Cortex of kidney (tissue), 1 donor: ENCODE measurements at places on chromosomes 12 and 14.

DNA sequence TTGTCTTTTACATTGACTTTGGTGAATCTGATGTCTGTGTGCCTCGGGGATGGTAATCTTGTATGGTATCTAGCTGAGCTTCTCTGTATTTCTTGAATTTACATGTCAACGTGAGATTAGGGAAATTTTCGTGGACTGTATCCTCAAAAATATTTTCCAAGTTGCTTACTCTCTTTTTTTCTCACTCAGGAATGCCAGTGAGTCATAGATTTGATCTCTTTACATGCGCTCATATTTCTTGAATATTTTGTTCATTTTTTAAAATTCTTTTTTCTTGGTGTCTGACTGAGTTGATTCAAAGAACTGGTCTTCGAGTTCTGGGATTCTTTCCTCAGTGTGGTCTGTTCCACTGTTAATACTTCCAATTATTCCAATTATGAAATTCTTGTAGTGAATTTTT, 207.7 kb downstream of the RAD51B start:
- no peak for DNase-seq

- DNase-seq: no peak
These were observed 33.6 kb downstream of the FUT8 start for GRCh38 chr14:65446159-65446558.

DNA sequence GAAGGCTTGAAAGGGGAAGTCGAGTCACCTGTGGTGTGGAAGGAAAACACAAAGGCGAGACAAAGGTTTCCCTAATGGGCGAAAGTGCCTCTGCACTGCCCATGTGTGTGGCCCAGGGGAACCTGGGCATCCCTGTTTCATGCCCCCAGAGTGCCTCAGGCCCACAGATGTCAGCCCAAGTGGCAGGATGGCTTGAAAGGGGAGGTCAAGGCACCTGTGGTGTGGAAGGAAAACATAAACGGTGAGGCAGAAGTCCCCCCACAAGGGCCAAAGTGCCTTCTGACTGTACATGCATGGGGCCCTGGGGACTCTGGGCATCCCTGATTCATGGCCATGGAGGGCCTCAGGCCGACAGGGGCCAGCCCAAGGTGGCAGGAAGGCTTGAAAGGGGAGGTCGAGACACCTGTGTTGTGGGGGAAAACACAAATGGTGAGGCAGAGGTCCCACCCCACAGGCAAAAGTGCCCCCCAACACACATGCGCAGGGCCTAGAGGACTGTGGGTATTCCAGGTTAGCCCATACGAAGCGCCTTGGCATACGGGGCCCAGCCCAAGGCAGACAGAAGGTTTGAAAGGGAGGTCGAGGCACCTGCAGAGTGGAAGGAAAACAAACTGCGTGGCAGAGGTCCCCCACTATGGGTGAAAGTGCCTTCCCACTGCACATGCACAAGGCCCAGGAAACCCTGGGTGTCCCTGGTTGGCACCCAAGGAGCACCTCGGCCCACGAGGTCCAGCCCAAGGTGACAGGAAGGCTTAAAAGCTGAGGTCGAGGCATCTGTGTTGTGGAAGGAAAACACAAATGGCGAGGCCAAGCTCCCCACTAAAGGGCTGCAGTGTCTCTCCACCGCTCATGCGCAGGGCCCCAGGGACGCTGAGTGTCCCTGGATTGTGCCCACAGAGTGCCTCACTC, 382.3 kb downstream of the ALG10 start:
- no peak for DNase-seq

GRCh38 chr12:75781532-75782046, 250.0 kb downstream of the PHLDA1 start:
- no peak for DNase-seq

GRCh38 chr12:30002677-30003076, 218.9 kb upstream of the TMTC1 start:
- no peak for DNase-seq

GRCh38 chr14:101469382-101470247, 91.7 kb upstream of the DIO3 start:
- DNase-seq: no peak

DNA sequence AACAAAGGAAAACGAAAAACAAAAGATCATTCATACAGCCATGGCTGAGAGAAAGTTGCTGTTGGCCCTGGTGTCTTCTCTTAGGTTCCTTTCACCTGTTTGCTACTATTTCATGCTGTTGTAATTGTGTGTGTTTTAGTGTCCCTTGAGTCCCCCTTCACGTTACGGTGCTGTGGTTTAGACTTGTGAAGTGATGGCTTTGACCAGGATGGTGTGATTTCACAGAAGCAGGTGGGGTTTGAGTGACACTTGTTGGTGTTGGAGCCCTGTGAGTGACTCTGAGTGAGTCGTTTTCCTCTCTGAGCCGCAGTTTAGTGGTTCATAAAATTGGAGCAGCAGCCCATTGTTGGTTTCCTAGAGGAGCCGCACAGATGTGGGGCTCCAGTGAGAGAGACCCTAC, 635.4 kb downstream of the VRK1 start:
- no peak for DNase-seq

GRCh38 chr12:5945071-5946008, at the start of gene ANO2:
Gene ANO2 (minus strand): TSS chr12:5945259. CDS start chr12:5945217, 42 bp downstream.
- DNase-seq: no peak

DNA sequence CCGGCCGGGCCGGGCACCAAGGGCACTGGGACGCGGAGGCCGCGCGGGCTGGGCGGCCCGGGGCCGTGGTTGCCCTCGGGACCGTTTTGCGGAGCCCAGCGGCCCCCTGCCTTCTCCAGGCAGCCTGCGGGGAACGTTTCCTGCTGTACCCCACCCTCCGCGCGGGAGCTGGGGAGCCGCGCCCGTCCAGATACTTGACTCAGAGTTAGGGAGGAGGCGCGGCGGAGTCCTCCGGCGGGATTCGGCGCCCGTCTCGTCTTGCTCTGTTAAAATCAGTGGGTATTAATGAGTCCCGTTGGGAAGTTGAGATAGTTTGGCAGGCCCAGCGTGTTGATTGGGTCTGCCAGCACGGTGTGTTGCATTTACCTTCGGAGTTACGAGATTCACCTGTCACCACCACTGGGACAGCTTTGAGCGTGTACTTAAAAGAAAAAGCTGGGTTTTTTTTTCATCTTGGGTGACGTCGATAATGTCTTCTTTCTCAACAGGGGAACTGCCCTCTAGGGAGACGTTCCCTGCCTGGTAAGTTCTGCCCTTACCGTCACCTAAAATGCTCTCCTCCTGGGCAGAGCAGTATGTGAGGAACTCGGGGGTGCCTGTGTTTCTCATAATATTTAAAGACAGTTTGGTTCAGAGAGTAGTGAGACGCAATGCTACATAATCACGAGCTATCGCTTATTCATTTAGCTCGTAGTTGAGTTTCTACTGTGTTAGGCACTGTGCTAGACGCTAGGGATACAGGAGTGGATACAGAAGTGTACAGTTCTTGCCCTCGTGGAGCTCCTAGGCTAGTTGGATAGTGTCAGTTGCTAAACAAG, 596 bp downstream of the DLST start:
- DNase-seq: no peak

DNA sequence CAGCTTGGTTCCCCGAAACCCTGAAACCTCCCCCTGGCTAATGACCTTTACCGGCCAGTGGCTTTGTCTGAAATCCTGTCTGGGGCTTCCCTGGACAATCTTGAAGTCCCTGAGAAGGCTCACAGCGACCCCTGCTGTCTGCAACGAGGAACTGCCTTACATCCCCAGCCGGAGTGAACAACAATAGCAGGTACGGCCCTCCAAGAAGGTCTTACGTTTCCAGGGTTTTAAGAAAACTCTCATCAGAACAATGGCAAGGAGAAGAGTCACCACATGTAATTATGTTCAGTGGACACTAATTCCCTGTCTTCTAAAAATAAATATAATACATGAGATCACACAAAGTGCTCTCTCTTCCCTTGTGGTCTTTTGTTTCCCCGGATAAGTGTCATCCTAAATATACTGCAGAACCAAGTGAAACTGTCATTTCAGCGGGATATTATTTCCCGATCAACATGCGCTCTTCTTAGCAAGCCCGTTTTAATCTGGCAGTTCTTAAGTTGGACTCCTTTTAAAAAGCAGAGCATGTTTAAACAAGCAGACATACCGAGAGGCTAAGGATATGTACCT, 53.3 kb downstream of the RBM19 start:
- no peak for DNase-seq

GRCh38 chr12:30201301-30202160, 417.8 kb upstream of the TMTC1 start:
- no peak for DNase-seq

DNA sequence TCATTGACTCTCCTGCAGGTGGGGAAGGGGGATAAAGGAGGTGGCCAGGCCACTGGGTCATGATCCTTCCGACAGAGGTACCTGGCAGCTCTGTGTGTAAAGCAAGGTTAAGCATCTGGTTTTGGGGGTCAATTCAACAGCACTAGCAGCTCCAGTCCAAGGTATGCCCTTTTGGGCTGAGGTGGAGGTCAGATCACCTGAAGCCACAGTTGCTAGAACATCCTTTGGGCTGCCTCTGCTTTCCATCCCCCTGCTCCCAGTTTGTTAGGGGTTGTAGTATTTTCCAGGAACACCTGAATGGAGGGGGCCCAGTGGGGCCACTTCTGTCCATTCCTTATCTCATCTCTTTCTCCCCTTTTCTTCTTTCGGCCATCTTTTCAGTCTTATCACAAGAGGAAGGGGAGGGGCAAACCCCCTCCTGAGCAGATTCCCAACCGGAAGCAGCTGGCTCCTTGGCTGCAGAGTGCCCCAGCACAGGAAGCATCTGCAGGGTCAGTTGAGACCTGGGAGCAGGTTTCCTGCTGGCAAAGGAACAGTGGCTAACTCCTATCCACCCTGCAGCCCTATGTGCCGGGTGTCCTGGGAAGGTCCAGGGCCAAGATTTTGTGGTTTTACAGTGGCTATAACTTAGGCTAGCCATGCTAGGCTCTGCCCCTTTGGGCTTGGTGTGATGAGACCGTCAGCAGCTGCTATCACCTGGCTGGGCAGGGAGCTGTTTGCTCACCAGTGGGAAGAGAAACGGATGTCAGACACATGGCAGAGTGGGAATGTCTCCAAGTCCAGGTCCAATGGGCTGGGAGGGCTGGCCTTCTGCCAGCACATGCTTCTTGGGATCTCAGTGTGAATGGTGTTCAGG, 40.2 kb downstream of the SH2B3 start:
- DNase-seq: no peak

DNA sequence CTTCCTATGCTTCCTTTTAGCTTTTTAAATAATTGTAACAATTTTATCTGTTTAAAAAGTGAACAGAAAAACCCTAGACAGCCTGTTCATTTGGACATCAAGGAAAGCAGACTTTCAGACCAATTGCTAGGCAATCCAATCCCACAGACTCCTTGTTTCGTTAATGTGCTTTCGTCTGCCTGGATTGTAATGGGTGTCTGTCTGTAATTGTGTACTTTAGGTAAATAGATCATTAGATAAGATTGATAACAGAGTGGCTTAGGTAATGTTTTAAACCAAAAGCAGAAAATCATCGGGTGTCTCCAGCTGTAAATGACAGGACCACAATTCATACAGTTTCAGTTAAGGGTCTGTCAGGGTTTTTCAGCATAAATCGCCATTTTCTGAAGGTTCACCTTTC, 19.6 kb downstream of the CCDC60 start:
- DNase-seq: no peak

- no peak for DNase-seq
These were observed 206.2 kb downstream of the PPM1H start for GRCh38 chr12:62728741-62729140.

DNA sequence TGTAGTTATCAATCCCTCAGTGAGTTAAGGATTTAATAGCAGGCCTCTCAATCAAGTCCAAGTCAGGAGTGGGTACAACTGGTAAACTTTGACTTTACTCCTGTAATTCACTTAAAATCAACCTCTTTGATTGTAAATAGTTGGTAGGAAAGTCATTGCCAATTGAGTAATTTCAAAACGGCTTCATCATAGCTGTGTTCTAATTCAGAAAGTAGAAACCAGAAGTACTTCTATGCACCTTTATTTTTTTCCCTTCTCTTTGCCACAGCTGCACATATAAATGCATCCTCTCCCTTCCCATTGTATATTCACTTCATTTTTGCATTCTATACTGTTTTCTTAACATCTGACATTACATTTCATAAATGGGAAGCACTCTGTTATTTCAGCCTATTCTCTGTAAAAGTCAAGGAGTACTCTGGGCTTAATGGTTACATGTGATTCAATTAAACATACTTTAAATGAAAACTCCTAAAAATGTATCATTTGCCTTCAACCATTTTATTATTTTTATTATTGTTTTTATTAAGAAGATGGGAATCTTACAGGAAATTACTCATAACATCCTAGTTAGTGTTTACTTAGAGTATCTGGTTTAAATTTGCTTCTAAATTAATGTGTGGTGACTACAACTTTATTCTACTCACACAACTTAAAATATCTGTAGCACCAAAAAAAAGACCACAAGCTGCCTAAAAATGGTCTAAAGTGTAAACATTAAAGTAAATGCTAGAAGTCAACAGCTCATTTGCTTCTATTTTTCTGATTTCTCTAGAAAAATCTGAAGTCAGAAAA, 171.2 kb downstream of the CEP128 start:
- no peak for DNase-seq

DNA sequence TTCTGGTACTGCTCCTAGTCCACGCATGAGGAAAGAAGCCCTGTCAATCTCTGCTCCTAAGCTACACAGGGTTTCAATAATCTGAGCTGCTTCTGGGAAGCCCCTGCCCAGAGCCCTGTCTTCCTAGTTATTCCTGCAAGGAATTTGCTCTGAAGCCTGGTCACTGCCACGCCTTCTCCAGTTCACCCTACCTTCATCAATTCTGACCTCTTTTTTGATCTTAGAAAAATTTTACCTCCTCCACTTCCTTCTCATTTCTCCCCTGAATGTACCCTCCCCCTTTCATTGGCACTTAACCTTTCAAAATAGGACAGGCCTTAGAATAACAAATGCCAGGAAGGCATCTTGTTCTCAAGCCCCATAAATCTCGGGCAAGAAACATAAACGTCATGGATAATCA, 14.9 kb upstream of the LRRK2 start:
- no peak for DNase-seq

DNA sequence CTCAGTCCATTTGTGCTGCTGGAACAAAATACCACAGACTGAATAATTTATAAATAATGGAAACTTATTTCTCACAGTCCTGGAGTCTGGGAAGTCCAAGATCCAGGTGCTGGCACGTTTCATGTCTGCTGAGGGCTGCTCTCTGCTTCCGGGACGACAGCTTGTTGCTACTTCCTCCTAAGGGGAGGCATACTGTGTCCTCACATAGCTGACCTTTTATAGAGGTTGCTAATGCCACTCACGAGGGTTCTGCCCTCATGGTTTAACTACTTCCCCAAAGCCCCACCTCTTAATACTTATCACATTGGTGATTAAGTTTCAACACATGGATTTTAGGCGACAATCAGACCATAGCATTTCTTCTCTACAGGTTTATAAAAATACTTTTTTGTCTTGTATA, 411.1 kb downstream of the NRXN3 start:
- no peak for DNase-seq

GRCh38 chr12:117847371-117847770, 121.4 kb downstream of the KSR2 start:
- DNase-seq: no peak

DNA sequence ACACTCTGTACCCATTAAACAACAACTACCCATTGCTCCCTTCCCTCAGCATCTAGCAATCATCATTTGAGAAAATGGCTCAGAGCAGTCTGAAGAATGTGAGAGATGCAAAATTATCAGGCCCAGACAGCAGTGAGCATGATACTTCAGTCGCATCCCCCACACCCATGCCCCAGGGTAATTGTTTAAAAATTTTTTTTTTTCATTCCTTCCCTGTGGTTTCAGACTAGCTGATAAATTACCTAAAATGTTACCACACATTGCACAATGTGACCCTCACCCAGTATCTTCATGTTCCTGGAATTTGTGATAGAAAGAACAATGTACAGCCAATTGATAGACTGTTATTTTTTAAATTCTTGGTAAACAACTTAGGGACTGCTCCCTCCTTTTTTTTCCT, 11.3 kb upstream of the USP15 start:
- DNase-seq: no peak

- DNase-seq: no peak
These were observed 278.5 kb upstream of the PLEKHG7 start for GRCh38 chr12:92424338-92424737.
